Tongue (tissue), 3 donors: ENCODE measurements at places on chromosomes 3 and 15. TPM values are rescaled to one million over a fixed set of nuclear protein-coding genes. Genes with fewer than 3 reads are reported as not detected.

- DNase-seq: no peak
Observed at GRCh38 chr15:39243396-39243795, 337.5 kb upstream of the THBS1 start.

- DNase-seq: no peak
Observed at GRCh38 chr3:49349348-49350114, 8.6 kb downstream of the GPX1 start.

DNA sequence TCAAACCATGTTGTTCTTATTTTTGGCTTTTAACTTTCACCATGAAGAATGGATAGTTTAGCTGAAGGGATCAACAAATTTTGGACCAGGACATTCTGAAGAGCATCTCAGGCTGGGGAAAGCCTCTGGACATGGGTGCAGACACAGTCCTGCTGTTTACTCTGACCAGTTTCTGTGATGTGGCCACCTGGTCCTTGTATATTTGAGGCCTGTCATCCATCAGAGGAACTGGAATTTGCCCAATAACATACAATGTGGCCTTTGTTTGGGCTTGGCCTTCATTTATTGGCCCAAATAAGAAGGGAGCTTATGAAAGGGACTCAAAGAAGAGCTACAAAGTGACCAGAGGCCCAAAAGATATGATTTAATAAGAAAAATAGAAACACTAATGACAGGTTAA lies 127.9 kb downstream of the MYRIP start:
- peak; percentile 23 for DNase-seq

- no peak for DNase-seq
Observed at GRCh38 chr3:76698136-76698706, 341.7 kb upstream of the ROBO2 start.

GRCh38 chr3:167565489-167565888 lies 88.3 kb downstream of the WDR49 start:
- DNase-seq: no peak

GRCh38 chr3:185216607-185216958 lies 37.3 kb downstream of the EHHADH start:
- DNase-seq: no peak

- DNase-seq: peak; percentile 35
Observed at GRCh38 chr15:90637693-90638092, 79.5 kb upstream of the BLM start.

GRCh38 chr3:141152801-141153678 lies 78.6 kb upstream of the PXYLP1 start:
- DNase-seq: peak; percentile 68

DNA sequence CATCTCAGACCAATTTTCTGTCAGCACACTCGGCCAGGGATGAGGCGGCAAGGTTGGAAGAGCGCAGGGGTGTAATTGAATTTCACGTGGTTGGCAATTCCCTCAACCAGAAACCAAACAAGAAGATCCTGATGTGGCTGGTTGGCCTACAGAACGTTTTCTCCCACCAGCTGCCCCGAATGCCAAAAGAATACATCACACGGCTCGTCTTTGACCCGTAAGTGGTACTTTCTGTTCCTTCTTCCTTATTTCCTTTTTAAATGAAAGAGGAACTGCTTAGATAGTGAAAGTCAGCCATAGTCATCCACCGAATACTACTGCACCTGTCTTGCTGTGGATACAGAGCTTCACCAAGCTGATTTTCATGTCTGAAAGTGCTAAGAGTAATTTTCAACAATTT lies 60.1 kb downstream of the SGO1 start:
- no peak for DNase-seq

- DNase-seq: peak; percentile 19
Observed at GRCh38 chr3:155859859-155860258, 5.6 kb upstream of the SLC33A1 start.

- no peak for DNase-seq
Observed at GRCh38 chr3:49124991-49125670, 4.5 kb upstream of the USP19 start.

DNA sequence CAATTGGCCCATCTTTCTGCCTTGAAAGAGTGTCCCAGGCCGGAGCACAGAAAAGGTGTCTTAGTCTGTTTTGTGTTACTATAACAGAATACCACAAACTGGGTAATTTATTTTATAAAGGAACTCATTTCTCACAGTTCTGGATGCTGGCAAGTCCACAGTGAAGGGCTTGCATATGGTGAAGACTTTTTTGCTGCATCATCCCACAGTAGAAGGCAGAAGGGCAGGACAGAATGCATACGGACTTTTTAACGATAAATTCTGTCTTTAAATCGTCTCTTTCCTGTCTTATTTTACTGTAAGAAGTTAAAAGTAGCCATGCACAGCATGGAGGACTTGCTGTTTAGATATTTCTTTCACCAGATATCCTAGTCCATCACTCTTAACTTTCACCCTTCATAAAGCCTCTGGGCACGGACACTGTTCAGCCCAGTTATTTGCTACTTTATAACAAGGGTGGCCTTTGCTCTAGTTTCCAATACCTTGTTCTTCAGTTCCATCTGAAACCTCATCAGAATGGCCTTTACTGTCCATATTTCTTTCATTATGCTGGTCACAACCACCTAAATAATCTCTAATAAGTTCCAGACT lies 10.3 kb upstream of the EIF1B start:
- no peak for DNase-seq

DNA sequence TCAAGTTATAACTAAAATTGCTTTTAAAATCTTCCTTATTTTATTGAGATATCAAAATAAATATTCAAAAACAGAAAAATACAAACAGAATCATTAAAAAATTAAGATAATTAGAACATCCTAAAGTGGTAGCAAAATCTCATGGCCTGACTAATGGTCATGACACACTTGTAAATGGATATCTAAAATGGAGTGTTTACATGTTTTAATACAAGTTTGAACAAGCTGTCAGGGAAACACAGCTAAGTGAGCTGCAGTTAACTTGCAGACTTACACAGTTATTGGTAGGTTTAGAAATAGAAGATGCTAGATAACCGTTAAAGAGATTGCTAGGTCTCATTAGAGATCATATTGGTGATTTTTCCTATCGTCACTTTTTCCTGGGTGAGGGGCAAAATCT lies 242.3 kb downstream of the LPP start:
- no peak for DNase-seq

DNA sequence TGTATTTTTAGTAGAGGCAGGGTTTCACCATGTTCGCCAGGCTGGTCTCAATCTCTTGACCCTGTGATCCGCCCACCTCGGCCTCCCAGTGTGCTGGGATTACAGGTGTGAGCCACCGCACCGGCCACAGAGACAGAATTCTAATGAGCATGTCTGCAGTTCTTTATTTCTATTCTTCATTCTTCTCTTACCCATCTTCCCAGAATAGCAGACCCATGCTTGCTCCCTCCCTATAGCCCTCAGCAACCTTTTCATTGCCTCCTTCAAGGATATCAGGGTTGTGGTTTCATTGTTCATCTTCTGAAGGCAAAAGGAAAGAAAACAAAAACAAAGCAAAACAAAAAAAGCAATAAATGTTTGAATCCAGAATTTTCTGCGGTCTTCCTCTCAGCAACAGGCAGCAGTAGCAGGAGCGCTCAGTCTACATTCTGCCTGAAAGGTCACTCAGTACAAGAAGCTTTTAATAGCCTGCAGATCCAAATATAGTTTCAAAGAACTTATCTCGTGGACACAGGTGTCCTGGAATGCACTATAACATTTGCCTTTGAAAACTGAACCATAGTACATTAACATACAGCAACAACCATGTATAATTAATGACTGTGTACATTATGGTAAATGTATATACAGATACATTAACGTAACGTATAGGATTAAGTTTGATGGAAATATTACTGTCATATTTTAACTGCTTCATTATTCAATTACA lies at the start of gene SMCO1:
Gene SMCO1 (minus strand): TSS at position 434 of the 709 bp plus-strand sequence. CDS start 137 bp downstream, at position 297.
- DNase-seq: no peak

DNA sequence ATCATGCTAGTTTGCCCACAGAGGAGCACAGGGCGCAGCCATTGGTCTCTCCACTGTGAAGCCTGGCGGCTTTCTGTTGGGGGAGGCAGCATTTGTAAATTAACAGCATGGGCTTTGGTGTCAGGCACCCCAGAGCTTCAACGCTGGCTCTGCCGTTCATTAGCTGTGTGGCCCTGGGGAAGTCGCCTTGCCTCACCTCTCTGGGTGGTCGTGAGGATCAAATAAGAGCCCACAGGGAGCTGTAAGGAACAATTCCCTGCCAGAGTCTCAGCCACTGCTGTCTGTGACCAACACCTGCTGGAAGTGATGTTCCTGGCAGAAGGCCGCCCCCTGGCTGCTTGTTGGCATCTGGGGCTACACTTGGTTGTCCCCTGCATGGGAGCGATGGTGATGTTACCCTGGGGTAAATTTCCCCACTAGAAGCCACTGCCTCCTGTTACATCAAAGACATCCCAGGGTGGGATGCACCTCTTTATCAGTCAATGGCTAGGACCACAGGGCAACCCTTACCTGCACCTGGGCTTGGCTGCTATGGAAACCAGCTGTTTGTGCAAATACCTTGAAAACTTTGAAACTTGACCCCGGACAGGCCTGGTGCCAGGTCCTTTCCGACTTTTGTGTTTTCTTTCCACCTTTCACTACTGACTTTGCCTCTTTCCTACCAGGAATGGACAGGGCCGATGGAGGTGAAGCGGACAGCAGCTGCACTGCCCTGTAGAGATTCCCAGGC lies 36.9 kb downstream of the DNASE1L3 start:
- peak; percentile 54 for DNase-seq

DNA sequence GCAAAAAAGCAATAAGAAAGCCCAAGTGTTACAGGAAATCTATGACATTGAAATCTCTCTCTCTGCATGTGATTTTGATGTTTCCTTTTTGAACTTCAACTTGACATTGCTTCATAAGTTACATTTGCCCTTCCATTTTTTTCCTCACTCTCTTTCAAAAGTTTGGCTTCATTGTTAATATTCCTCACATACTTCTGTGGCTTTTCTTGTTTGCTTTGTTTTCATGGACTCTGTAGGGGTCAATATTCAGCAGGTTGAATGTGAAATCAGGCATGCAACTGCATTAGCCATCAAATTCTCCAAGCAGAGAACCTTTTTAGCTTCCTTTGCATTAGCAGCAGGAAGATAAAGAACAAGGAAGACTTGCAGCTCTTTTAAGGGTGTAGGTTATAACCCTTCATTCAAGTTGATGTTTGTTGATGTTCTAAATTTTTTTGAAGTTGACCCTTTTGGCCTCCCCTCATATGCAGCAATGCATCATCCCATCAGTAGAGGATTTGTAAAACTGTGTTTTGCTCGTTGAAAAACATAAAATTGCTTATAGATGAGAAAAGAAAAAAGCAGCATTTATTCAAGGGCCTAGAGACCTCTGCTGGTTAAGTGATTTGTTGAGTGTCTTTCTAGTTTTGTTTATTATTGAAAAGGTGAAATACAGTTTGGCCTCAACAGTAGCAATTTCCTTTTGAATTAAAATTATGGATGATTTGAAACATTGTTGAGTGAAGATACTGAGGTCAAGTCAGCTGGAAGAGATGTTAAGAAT lies 211.4 kb downstream of the IL5RA start:
- DNase-seq: no peak

- DNase-seq: no peak
Observed at GRCh38 chr3:54045061-54045815, 77.1 kb upstream of the CACNA2D3 start.

DNA sequence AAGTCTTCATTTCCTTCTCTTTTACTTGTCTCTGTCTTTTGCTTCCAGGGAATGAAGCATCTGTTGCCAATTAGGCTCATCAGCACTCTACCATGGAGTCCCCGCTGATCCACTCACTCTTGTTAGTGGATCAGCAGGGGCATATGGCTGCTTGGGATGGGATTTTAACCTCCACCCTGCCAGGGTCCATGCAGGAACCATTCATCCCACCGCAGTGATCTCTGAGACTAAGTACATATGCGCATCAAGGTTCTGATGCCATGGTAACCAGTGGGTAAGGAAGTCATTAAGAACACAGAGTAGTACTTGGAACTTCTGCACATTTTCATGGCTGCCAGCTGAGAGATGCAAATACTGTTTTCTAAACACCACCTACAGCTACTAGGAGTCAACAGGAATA lies 374.0 kb upstream of the ALCAM start:
- no peak for DNase-seq

The RBPMS2 gene
- 0.41 TPM for total RNA-seq

The RAB5A gene
- 68.5 TPM for total RNA-seq

The TPRG1 gene
- total RNA-seq: 4.5 TPM

The FSTL1 gene
- total RNA-seq: 799 TPM

The THBS1 gene
- total RNA-seq: 184 TPM

The GALNT15 gene
- 5.5 TPM for total RNA-seq
